OCI-M1 (cell line): ENCODE measurements at places on chromosomes 2 and 18.
A peak's percentile ranks its signal among the peaks of the same experiment; 100 is the strongest.

- DNase-seq = no peak
These were observed 41.3 kb downstream of the NGEF start for GRCh38 chr2:232971744-232972143.

GRCh38 chr2:73415906-73416305 lies 30.3 kb downstream of the ALMS1 start:
- no peak for DNase-seq

GRCh38 chr2:224668123-224668909 lies 47.8 kb downstream of the CCDC195 start:
- DNase-seq = no peak

DNA sequence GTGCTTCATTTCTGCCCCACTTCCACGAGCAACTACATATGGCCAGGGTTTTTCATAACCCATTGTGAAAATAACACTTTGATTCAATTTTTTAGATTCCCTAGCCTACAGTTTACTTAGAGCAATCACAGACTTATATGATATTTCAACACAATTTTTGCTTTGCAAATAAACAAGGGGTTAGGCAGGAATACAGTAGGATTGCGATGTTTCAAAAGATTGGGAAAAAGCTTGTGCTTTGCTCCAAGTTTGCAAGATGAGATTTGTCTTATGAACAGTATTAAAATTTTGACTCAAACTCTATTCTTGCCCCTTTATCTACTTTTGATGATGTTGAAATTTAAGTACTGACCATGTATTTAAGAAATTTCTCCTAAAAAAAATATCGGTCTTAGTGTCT lies 814.5 kb upstream of the PIK3C3 start:
- no peak for DNase-seq

DNA sequence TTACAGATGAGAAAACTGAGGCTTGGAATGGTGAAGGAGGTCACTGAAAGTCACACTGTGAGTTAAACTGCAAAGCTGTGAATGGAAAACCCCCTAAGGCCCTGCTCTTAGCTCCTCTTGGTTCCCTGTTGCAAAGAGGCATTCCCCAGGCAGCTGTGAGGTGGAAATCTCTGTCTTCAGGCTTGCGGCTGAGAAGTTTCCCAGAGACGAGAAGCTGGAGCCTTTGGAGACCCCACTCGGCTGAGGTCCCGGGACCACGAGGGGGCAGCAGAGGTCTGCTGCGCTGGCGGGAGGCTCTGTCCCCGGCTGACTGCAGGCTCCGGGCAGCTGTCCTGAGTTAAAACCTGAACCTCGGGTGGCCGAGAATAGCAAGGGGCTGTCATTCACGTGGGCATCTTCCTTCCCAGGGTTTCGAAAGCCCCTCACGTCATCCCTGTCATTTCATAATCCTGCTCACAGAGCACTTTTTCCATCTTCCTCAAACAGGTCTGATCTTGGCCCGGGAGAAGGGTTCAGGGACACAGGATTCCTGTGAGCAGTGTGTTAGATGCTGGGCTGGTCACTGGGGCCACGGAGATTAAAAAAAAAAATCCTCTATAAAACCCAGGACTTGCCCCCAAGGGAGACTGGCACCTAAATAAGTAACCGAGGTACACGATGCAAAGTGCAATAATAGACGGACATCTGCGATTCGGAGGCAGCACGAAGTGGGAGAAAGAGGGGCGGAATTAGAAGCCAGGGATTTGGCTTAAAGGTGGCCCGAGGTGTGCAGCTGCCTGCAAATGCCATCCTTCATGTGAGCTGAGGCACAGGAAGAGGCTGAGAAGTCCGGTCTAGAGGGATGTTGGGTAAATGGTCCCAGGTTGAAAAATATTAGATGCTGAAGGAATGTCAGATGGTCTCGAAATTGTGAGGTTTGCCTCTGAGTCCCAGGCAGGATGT lies 24.6 kb upstream of the ATOH8 start:
- peak; percentile 75 for DNase-seq

- DNase-seq = peak; percentile 26
These were observed 510 bp downstream of the RNF149 start for GRCh38 chr2:101307950-101308431.

- no peak for DNase-seq
These were observed 264.2 kb downstream of the GBX2 start for GRCh38 chr2:235903782-235904584.

GRCh38 chr2:136665736-136666135 lies 99.6 kb upstream of the THSD7B start:
- no peak for DNase-seq

- DNase-seq = peak; percentile 35
These were observed 97.0 kb upstream of the REG3G start for GRCh38 chr2:78928502-78928901.

DNA sequence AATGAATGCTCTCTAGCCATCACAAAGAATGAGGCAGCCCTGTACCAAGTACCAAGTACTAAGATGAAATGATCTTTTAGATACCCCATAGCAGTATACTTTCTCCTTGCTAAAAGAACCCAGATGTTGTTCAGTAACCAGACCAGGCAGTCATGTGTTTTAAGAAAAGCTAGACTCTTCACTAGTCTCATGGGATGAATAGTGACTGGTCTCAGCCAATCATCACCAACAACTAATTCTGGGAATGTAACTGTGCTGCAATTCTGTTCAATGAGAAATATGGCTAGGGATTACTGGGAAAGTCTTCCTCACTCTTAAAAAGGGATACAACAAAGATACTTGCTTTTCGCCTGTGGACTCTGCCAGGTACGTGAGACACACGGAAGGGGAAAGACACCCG lies 29.5 kb downstream of the MBOAT2 start:
- no peak for DNase-seq

- DNase-seq = peak; percentile 68
These were observed 774 bp upstream of the FZD7 start for GRCh38 chr2:202032846-202033316.

- DNase-seq = no peak
These were observed 59.5 kb downstream of the E2F6 start for GRCh38 chr2:11406267-11406957.

- no peak for DNase-seq
These were observed 248 bp downstream of the HAAO start for GRCh38 chr2:42792087-42792582.

DNA sequence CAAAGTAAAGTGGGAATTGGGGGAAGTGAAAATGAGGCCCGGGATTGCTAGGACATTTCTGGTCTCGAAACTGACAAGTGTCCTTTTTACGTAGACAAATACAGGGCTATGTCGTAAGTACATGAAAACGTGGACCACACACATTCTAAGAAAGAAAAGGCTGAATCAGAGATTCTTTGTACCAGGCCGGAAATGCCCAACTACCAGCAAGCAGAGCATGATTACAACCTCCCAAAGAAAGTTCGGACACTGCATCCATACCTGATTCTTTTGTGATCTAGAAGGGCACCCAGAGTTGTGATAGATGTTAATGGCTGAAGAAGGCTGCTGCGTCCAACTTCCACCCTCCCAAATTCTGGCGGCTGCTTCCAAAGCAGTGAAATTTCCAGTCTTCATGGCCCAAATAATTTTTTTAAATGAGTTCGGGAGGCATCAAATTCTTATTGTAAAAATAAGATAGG lies 1.7 kb downstream of the RBMS1 start:
- no peak for DNase-seq

- DNase-seq = no peak
These were observed 5.0 kb downstream of the DLX1 start for GRCh38 chr2:172090044-172090961.

GRCh38 chr2:79901161-79901560 lies 388.3 kb downstream of the CTNNA2 start:
- peak; percentile 22 for DNase-seq

DNA sequence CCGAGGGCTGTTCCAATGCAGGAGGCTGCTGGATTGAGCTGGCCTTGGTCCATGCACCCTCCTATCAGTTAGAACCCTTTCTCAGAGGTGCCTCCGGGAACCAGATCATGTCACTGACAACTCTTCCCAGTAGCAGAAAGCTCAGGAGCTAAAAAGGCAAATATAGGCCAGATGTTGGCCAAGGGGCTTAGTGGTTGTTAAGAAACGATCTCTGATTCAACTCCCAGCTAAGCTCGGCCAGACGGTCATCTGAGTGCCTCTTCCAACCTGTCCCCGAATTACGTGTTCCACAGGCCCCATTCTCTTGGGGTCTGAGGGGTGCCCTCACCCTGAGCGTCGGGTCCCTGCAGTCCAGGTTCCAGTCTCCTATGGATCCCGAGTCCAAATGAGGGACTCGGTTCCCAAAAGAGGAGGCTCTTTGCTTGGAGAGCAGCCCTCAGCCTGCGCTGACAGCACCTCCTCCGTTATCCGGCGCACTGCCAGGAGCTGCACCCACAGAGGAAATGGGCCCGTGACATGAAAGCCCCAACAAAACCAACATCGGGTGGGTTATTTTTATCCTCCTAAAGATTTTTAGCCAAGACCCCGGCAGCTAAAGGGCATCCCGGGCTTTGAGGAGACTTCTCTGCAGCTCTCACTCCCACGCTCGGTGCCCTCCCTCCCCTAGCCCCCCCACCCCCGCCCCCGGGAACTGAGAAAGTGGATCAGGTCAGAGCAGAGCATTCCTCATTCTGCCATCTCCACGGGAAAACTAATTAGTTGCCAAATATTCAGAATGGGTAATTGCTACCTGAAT lies 106.6 kb upstream of the ID2 start:
- DNase-seq = peak; percentile 10

GRCh38 chr2:232925153-232925820 lies 55.2 kb downstream of the SNORC start:
- DNase-seq = no peak

DNA sequence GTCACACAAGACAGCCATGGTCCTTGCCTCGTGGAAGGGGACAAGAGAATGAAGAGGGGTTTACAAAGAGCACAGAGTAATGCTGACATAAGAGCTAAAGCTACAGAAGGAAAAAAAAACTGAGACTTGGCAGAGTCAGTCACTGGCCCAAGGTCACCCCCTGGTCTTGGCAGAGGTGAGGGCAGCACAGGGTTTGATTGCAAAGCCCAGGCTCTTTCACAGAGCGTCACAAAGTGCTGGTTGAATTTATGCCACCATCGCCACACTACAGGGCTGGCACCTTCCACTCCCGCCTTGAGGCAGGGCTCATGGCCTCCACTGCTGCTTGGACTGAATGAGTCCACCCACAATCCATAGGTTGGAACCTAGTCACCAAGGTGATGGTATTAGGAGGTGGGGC lies 190.2 kb downstream of the INHBB start:
- DNase-seq = no peak

GRCh38 chr2:32008805-32009515 lies 1.8 kb downstream of the MEMO1 start:
- DNase-seq = peak; percentile 66

- no peak for DNase-seq
These were observed 166.5 kb upstream of the OTX1 start for GRCh38 chr2:62884086-62884485.

GRCh38 chr2:46171996-46172546 lies 125.1 kb upstream of the EPAS1 start:
- DNase-seq = no peak

- DNase-seq = no peak
These were observed 4.6 kb downstream of the MARCHF7 start for GRCh38 chr2:159716857-159717256.

GRCh38 chr2:222842491-222843174 lies 18.2 kb upstream of the ACSL3 start:
- DNase-seq = peak; percentile 44
